ENCODE measurements at places on chromosomes 4 and X.

DNA sequence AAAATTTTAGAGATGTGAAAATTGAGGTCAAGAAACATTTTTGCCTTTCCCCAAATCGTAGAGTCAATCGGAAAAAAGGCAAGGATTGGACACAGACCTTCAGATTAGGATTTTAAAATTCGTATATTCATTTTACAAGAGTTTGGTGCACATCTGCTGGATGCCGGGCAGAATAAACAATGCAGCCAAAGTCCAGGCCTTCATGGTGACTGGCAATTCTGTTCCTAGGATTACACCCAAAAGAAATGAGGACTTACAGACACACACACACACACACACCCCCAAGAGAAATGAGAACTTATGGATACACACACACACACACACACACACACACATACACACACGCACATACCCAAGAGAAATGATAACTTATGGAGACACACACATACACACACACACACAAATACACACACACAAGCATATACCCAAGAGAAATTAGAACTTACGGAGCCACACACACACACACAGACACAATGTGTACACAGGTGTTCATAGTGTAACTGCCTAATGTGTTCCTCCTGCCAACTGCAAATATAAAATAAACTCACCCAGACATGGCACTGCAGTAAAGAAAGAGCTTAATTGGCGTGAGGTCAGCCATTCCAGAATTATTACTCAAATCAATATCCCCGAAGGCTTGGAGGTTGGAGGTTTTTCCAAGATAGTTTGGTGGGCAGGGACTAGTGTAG is 165.7 kb upstream of the STS start:
- DNase-seq = no peak

DNA sequence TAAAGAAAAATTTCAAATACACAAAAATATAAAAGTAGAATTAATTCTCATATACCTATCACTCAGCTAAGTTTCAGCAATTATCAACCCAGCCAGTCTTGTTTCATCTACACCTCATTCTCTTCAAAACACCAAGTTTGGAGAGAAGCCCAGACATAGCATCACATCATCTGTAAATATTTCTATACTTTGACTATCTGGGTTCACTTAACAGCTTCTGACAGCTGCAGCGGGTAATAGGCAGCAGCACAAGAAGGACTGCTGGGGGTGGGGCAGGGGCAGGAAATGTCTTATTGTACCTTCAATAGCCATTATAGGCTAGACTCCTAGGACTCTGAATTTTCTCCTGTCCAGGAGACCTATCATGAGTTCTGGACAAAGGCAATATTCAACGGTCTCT is 54.1 kb downstream of the PHF8 start:
- DNase-seq = no peak

DNA sequence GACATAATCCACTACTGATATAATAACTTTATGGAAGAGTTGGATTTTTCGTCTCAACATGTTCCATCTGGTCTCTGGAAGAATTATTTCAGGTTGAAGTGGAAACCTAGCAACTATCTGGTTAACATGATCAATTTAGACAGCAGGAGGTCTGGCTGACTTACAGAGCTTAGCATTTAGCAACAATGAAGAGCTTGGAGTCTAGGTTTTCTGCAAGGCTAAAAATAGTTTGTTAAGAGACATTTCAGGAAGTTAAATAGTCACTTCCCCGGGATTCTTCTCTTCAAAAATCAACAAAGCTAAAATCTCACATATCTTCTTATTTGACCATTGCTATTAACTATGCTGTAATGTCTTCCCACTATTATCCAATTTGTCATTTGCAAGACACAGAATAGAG is 418.6 kb upstream of the DIPK2B start:
- no peak for DNase-seq

DNA sequence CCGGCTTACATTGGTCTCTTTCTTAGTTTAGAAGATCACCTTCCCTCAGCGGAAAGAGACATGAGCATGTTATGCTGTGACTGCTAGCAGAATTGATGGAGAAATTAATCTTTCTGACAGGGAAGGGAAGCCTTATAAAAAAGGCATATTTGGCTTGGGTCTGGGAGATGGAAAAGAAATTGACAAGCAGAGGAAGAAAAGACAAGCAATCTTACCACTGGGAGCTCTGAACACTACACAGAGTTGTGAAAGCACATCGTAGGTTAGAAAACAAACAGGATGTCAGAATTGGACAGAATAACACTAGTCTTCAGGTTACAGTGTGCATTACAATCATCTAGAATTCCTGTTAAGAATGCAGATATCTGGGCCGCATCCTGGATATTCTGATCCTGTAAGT is 1493.8 kb upstream of the IGFBP7 start:
- DNase-seq = no peak

GRCh38 chrX:64152857-64153256 is 52.7 kb downstream of the AMER1 start:
- no peak for DNase-seq

DNA sequence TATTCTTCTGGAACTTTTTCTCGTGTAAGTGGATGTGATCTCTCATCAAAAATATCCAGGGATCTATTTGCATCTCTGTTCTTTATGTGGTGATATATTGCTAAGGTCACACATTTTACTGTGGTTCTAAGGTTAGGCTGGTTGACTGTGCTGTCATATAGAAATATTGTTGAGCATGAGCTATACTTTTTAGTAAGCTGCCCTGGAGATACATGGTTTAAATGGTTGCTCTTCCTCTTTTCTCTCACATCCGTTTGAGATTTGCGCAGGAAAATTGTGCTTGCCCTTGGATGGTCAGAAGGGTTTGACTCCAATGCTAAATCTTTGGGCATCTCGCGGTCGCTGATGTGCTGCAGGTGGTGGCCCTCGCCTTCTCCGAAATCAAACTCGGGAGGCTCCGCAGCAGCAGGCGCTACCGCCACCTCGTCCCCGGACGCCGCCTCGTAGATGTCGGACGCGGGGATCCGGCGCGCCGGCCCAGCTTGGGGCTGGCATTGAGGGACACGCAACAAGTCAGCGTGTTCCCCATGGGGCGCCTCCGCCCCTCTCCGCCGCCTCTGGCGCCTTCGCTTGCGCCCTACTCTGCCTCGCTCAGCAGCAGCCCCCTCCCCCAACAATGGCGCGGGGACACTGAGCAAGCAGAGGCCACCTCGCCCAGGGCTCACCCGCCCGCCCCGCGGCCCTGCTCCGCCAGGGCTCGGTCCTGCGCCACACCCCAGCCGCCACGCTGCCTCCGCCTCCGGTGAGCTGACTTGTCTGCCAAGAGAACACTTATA is 154.5 kb downstream of the MSN start:
- DNase-seq = peak; percentile 8

GRCh38 chr4:125773931-125774330 is 459.2 kb downstream of the FAT4 start:
- no peak for DNase-seq

- no peak for DNase-seq
Measured at GRCh38 chrX:13697976-13698375, 9.0 kb downstream of the RAB9A start.

- no peak for DNase-seq
Measured at GRCh38 chr4:8671712-8672290, 79.2 kb downstream of the CPZ start.
